H7 (cell line): ENCODE measurements at places on chromosomes 12 and 14.

GRCh38 chr14:44564908-44565307, 57.8 kb upstream of the FSCB start:
- DNase-seq: no peak

DNA sequence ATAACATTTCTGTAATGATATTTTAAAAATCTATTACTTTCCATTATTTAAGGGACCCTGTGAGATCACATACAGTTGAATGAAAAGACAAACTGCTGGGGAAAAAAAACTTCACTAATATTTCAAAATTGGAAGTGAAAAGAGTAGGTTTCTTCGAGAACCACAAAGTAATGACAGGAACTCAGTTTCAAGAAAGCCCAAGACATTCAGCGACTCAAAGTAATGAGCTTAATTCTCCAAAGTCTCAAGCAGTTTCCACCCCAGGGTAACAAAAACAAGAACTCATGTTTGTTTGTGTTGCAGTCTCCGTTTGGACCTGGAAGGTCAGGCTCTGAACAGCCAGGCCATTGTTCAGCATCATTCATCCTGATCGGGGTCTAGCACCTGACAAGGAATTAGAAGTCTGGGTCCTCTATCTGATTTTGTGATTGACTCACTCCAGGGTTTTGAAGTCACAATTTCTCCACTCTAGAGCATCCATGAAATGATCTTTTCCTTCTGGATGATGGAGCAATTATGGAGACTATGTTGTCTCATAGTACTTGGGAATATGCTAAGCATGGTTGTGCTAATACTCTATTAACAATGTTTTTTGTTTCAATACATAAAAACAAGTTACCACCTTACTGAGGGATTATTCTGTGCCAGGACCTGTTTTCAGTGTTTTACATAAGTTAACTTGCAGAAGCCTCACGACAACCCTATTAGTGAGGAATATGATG, 126.9 kb downstream of the SLC25A21 start:
- no peak for DNase-seq

- peak; percentile 59 for DNase-seq
These were observed 97.2 kb downstream of the LGMN start for GRCh38 chr14:92651106-92651757.

DNA sequence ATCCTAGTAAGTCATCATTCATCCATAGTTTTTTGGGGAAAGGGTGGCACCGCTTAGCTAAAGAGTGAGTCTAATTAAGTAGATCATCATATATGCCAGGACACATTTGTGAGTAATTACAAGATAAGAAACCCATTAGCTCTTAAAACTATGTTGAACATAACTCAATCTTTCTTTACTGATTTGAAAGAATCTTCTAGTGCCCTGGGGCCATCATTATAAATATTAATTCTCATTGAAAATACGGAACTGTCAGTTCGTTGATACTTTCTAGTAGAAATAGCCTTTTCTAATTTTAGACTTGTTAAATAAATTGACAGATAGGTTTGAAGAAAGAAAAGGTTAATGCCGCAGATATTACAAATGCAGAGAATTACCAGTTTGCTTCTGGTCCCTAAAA, 312.6 kb downstream of the NELL2 start:
- DNase-seq: no peak

- no peak for DNase-seq
These were observed 95.7 kb downstream of the PTPN11 start for GRCh38 chr12:112514456-112514855.

- no peak for DNase-seq
These were observed 49.9 kb downstream of the KCNMB4 start for GRCh38 chr12:70415987-70416386.

- DNase-seq: no peak
These were observed 124.8 kb downstream of the HMGA2 start for GRCh38 chr12:65949009-65949623.

DNA sequence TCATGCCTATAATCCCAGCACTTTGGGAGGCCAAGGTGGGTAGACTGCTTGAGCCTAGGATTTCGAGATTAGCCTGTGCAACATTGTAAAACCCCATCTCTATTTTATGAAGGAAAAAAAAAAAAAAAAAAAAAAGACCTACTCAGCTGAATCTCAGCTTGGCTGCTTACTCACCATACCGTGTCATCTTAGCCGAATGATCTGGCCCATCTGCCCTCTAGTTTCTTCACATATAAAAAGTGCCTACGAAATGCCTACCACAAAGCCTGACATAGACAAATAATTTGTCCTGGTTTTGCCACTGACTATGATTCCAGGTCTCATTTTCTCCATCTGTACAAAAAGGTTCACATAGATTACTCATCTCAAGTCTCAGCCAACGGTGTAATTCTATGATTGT, 10.1 kb downstream of the DIABLO start:
- DNase-seq: no peak

- no peak for DNase-seq
These were observed 5.2 kb upstream of the FOS start for GRCh38 chr14:75273272-75274049.

DNA sequence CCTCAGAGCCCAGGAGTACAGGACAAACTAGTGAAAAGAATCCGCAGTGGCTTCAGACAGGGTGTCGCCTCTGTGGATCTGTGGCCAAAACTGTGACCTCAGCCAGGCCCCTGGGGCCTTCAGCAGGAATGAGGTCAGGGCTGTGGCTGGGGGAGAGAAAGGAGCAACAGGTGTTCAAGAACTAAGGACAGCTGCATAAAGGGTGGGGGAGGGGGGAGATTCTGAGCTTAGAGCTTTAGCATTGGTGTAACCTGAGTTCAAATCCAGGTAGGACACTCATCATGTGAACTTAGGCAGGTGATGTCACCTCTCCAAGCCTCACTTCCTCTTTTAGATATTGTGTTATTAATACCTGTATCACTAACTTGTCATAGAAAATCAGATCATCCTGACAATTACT, 40.9 kb upstream of the CORO1C start:
- peak; percentile 60 for DNase-seq

DNA sequence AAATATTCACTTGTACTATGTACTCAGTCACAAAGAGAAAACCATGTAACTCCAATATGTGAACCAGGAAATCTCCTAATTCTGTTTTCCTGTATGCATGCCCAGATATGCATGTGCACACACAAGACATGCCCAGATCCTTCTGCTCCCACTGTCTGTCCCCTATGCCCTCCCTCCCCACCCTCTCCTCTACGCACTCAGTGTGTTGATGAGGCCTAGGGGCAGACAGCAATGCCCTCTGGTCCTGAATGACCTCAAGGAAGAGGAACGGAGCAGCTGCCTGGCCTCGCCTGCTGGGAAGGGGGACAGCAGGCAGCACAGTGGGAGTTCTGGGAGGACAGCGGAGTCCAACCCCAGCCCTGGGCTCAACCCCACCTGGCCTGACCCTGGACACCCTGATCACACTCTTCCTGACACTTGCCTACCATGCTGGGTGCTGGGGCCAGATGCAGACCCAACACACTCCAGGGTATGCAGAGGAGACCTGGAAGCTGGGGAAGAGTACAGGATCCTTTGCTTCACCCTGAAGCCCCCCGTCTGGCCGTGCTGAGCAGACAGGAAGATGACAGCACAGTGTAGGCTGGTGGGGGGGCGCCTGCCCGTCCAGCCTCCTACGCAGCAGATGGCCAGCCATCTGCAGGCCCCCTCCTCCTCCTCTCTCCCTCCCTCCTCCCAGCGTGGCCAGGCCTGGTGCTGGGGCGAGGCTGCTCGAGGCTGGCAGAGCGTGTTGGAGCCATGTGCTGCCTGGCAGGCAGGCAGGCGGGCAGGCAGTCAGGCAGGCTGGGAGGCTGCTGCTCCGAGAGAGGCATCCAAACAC, 106.6 kb upstream of the NCOR2 start:
- no peak for DNase-seq

DNA sequence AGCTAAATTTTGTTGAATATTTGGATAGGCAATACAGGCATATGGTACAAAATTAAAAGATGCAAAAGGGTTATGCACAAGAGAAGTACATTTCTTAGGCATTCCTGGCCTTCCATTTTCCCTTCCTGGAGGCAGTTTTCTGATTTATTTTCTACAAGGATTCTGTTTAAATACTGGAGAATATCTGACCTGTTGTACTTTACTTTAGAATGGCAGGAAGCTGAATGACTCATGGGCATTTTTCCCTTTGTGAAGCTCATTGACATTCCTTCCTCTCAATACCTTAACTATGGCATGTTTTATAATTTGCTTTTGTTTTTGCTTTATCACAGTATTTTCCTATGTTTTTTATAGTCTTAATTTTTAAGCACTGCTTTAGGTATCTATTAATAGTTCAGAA, 62.7 kb downstream of the RCOR1 start:
- no peak for DNase-seq

- DNase-seq: no peak
These were observed 240.9 kb downstream of the FBXL14 start for GRCh38 chr12:1353451-1353850.

DNA sequence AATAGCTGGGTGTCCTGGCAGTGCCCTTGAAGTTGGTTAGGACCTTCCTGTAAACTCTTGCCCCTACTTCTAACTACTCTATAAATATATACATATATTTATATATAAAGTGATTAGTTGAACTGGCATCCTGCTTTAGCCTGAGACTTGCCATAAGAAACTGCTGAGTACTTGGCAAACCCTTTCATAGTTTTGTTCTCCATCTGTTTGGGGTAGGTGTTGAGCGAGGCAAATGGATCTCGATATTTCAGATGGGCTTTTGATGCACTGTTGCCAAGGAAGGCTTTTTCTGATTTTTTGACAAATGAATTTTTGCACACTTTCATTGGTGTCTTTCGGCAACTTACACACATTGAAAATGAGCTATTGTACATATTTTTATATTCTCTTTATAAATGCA, 10.4 kb downstream of the CALM1 start:
- no peak for DNase-seq

DNA sequence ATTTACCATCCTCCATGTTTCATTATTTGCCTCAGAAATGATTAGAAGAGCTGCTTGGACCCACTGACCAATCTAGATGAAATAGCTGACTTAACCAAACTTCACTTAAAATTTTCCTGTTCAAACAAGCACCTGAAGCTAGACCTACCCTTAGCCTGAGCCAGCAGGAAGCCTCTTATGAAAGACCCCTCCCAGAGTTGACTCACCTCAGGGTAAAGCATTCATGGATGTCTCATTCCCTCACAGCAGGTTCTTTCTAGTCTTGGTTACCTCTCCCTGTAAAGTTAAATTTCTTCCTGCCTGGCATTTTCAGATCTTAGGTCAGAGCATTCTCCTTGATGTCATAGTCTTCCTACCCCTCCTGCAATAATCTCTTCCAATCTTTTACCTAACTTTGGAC, 1209.8 kb downstream of the FLRT2 start:
- DNase-seq: peak; percentile 1
